ENCODE measurements at places on chromosomes 2 and 18. TPM values are rescaled to one million over a fixed set of nuclear protein-coding genes. Genes with fewer than 3 reads are reported as not detected.

DNA sequence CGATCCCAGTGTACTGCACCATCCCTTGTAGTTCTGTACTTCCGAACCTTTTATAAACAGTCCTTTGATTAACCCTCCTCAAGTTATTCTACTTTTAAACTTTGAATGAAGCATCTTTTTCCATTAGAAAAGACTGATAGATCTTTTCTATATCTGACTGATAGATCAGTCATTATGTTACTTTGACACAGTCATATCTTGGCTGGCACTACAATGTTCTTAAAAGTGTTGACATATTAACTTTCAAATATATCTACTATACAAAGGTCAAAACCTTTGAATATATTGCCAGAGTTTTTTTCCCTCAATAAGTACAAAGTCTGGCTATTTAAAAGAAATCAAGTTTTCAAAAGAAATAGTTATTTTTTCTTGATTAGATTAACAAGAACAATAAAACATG is 35.4 kb upstream of the NABP1 start:
- H3K27me3 ChIP-seq = no peaks in the 10 kb centered on the region
- H3K4me1 ChIP-seq = peaks cover 16% of the 10 kb centered on the region
- no peak for DNase-seq
- no peak overlapping the region for H3K4me3 ChIP-seq
- no peaks in the 10 kb centered on the region for H3K36me3 ChIP-seq

The PDE11A gene
- 1.7 TPM for total RNA-seq

The GPBAR1 gene
- total RNA-seq = 1.6 TPM

- no peaks in the 10 kb centered on the region for H3K4me1 ChIP-seq
- no peak overlapping the region for H3K4me3 ChIP-seq
- H3K27me3 ChIP-seq = no peaks in the 10 kb centered on the region
Observed at GRCh38 chr18:46051731-46052461, 20.2 kb downstream of the PSTPIP2 start.

GRCh38 chr18:73791081-73791480 is 356.6 kb downstream of the FBXO15 start:
- no peaks in the 10 kb centered on the region for H3K27me3 ChIP-seq
- no peak overlapping the region for H3K4me3 ChIP-seq
- H3K36me3 ChIP-seq = no peaks in the 10 kb centered on the region
- DNase-seq = no peak

The MOGAT1 gene
- total RNA-seq = 0.94 TPM

- peaks cover 7% of the 10 kb centered on the region for H3K4me1 ChIP-seq
- H3K4me3 ChIP-seq = no peak overlapping the region
- no peaks in the 10 kb centered on the region for H3K27me3 ChIP-seq
Observed at GRCh38 chr2:101534149-101534611, 59.3 kb upstream of the RFX8 start.

GRCh38 chr2:234444893-234445292 is 52.0 kb downstream of the ARL4C start:
- H3K27me3 ChIP-seq = no peaks in the 10 kb centered on the region
- H3K4me3 ChIP-seq = no peak overlapping the region
- peaks cover 17% of the 10 kb centered on the region for H3K4me1 ChIP-seq
- no peak for DNase-seq

GRCh38 chr18:68104036-68104435 is 587.5 kb upstream of the DSEL start:
- no peaks in the 10 kb centered on the region for H3K36me3 ChIP-seq
- H3K27me3 ChIP-seq = no peaks in the 10 kb centered on the region
- no peak overlapping the region for H3K27ac ChIP-seq

DNA sequence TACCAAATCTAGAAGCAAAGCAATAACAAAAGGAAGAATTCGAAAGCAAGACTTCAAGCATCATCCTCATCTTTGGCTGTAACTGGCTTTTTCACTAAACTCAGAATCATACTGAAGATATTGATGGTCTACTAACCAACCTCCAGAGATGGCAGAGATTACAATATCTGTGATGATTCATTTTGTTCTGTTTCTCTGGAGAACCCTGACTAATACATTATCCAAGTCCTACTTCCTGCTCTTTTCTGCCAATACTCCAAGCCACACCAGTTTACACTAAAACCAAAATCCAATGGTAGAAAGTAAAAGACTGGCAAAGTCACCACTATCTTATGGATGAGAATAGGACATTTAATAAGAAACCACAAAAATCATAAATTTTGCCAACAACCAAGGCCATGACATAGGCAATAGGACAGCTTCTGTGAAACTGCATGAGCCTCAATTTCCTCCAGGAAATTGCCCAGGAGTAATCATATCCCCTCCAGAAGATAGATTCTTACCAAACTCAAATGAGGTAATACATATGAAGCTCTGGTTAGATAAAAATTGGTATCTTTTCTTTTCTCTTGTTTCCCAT is 159.8 kb downstream of the METTL4 start:
- no peaks in the 10 kb centered on the region for H3K27me3 ChIP-seq
- H3K27ac ChIP-seq = no peak overlapping the region
- no peaks in the 10 kb centered on the region for H3K36me3 ChIP-seq

All from GM23338 (cell line).